ENCODE measurements at places on chromosomes 2 and 18.

DNA sequence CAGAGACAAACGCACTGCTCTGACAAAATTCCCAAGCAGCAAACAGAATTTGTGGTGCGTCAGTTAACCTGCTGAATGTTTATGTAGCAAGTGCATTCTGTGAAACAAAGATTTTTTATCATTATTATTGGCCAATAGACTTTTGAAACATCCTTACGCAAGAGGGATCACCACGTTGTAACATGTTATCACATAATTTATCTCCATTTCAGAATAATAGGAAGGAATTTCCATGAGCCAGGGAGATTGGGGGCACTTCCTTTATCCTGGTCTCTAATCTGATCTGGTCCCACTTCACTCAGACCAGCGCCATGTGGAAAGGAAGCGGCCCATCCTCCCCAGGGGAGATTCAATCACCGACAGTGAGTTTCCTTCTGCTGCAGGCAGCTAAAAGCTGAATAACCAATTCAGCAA, 166.1 kb downstream of the PID1 start:
- DNase-seq, result no peak

GRCh38 chr2:71898851-71899681, 248.6 kb downstream of the CYP26B1 start:
- DNase-seq, result no peak

DNA sequence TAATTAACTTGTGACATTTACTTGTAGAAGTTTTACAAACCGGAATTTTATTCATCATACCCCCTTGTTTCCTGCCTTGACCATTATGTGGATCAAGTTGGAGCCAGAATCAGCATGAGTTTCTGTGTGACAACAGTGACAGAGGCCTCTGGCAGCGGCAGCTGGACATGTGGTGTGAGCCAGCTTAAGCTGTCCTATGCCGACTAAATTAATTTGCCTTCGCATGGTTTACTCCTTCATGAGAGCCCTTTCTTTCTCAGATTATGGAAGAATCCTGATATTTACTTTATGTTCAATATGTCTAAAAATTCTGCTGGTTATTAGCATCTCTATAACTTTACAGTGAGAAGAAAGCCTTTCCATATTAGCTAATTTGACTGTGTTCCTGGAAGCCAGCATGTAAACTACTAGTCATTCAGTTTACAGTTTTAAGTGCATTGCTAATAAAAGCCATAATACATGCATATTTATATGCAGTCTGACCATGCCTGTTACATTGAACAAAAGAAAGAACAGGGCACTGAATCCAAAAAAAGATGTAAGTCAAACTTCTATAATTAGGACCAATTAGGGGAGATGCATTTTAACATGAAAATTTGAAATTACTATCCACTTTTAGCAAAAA, 495.8 kb upstream of the ACVR2A start:
- DNase-seq, result no peak

GRCh38 chr2:172545408-172546075, 10.3 kb upstream of the PDK1 start:
- no peak for DNase-seq

DNA sequence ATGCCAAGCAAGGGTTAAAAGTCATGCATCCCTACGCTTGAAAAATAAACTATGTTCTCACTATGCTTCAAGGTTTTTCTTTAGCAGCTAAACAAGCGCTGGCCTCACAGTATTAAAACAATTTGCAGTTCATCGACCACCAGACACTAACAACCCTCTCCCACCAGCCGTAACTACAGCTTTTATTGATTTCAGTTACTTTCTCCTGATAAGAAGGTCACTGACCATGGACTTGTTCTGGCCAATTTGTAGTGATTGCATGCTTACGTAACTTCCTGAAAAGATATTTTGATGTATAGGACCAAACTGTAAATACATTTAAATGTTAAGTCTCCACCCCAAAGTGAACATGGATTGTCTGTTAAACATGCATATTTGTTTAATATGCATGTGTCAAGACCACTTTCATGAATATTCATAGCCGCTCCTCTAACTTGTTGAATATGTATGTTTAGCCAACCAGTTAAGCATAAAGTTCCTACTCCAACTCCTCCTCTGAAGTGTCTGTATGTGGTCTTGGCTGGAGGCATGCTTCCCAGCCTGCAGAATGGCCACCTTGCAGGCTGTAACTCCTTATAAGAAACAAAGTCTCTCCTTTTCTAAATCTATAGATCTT, 1.7 kb upstream of the THOC1 start:
- no peak for DNase-seq

- no peak for DNase-seq
Measured at GRCh38 chr2:120403261-120403660, 57.3 kb downstream of the INHBB start.

GRCh38 chr18:75264195-75264594, 53.6 kb downstream of the TSHZ1 start:
- DNase-seq, result no peak

All from activated T-helper 1 cell treated with anti-CD3 and anti-CD28 coated beads, Interleukin-2, amount 50 U/mL, for 16 hours (primary cell).